ENCODE measurements at places on chromosomes 2 and 18. TPM values are rescaled to one million over a fixed set of nuclear protein-coding genes. Genes with fewer than 3 reads are reported as not detected.
A peak's percentile ranks its signal among the peaks of the same experiment; 100 is the strongest.

PAX8 gene
- 1.9 TPM for total RNA-seq

RPRM gene
- total RNA-seq = not detected

RAX gene
- not detected for total RNA-seq

RGPD3 gene
- 0.38 TPM for total RNA-seq

CHRNA1 gene
- total RNA-seq = 278 TPM

BCL11A gene
- total RNA-seq = not detected

CCBE1 gene
- total RNA-seq = 0.44 TPM

FOXD4L1 gene
- total RNA-seq = not detected

DNA sequence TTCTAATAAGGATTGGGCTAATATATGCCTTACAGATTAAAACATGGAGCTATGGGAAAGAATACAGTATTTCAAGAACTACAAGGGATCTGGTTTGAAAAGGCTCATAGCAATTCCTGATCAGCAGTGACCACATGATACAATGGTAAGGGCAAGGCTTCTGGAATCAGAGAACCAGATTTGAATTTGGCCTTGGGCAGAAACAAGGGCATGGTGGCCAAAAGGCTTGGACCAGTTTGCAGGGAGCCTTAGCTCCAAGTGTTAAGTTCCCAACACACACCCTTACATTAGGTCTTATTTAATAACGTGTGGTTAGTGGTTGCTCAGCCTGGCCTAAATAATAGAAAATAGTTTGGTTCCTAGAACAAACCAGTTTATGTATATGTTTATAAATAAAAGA is 87.7 kb downstream of the ZAP70 start:
- H3K27me3 ChIP-seq = no peaks in the 10 kb centered on the region
- H3K36me3 ChIP-seq = no peaks in the 10 kb centered on the region
- no peak overlapping the region for H3K4me3 ChIP-seq
- no peak overlapping the region for H3K27ac ChIP-seq
- no peak for DNase-seq

DNA sequence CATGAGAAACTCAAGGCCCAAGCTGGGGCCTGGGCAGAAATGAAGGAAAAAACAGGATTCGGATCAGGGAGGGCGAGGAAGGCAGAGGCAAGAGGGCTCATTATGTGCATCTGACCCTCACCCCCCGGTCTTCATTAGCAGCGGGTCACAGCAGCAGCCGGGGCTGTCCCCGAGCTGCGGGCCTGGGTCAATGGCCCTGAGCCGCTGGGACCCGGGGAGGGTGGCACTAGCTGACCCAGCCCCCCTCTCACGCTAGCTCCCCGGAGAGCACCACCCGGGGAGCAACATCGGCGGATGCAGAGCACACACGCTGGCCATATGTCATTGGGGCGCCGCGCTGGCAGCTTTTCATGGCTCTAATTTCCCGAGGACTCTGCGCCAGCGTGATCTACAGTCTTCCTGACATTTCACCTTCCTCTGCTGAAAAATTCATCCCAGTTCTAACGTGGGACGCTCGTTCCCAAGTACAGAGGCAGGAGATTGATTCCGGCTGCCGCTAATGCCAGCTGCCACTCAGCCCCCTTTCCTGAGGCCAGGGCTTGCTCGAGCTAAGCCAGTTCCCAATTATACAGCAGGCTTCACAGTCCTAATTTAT is 63.7 kb downstream of the EIPR1 start:
- DNase-seq = no peak
- H3K36me3 ChIP-seq = no peaks in the 10 kb centered on the region
- no peak overlapping the region for H3K4me3 ChIP-seq
- no peak overlapping the region for H3K27ac ChIP-seq

DNA sequence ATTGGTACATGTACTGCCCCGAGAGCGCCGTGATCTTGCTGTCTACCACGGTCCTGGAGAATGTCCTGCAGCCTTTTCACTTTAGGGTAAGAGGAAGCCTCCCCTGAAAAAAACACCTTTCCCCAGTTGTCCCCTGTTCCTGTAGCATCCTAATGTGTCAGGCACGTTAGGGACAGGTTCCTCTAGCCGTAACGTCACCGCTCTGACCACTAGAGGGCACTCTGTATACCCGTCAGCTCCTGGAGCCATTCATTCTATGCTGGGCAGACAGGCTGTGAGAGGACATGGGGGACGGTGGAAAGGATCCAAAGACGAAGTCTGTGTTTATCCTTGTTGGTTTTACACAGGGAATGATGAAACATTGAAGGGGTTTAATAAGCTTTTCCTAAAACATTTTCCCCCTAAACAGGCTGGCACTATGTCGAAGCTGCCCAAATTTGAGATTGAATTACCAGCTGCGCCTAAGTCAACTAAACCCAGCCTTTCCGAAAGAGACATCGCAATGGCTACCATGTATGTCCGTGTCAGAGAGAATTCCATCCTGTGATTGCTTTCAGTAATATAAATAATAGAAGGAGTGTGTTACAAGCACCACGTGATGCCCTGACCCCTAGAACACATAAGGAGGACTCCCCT is 12.7 kb downstream of the RMC1 start:
- DNase-seq = peak; percentile 22
- H3K27ac ChIP-seq = no peak overlapping the region
- no peaks in the 10 kb centered on the region for H3K4me1 ChIP-seq
- H3K27me3 ChIP-seq = no peaks in the 10 kb centered on the region

DNA sequence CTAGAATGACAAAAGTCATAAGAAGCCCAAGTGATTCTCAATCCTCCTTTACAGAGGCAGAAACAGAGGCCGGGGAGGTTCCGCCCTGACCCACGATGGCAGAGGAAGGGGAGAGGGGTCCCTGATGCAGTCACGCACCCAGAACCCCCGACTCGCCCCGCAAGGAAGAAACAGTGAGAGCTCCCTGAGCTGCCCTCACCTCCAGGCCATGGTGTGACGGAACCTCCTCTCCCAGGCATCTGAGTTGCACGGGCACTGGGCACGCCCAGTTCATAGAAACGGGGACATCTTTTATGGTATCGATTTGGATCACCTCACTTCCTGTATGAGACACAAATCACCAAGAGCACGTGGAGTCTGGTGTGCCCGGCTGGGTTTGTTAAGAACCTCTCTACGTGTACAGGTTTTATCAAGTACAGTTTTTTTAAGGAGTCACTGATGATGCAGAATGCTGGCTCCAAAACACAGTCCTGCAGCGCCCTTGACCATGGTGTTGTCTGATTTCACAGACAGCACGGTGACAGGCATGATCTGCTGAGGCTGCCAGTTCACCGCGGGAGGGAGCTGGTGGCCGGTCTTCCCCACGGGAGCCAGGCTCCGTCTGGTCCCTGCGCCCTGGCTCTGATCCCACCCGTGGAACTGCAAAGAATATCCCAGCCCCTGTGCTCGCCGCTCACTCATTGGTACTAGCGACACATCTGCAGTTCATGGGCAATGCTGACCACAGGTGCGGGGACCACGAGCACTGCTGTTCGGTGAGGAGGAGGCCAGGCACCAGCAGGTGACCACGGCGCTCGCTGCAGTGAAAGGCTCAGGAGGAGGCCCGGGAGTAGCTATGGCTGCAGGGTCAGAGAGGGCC is 35.6 kb downstream of the PXDN start:
- H3K27me3 ChIP-seq = no peaks in the 10 kb centered on the region
- H3K4me1 ChIP-seq = peaks cover 25% of the 10 kb centered on the region
- peak overlapping the region; percentile 72 for H3K27ac ChIP-seq
- H3K4me3 ChIP-seq = no peak overlapping the region
- no peak for DNase-seq

GRCh38 chr2:38146907-38147307 is 71.0 kb upstream of the CYP1B1 start:
- no peaks in the 10 kb centered on the region for H3K4me1 ChIP-seq
- H3K27me3 ChIP-seq = no peaks in the 10 kb centered on the region

DNA sequence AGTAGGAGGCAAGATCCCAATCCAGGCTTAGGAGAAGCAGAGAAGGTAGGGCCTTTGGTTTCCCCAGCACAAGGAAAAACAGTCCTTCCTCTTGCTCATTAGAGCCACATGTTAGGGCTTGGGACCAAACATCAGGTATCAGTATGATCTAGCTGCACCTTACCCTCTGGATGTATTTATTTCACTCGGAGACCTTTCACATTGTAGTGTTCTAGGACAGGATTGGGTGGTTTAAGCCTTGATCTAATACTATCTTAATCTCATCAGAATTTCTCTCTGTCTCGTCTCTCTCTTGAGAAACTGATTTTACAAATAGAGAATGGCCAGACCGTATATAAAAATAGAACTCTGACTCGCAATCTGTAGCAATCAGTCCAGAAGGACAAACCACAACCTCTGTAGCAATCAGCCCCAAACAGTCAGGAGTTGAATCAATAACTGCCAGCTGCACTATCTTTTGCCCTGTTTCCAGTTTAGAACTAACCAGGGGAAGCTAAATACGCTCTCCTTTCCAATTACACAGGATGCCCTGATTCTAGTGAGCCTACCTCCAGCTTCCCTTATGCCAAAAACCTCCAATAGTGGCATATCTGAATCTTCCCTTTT is 207.1 kb downstream of the TDRD15 start:
- H3K36me3 ChIP-seq = no peaks in the 10 kb centered on the region
- H3K27ac ChIP-seq = no peak overlapping the region
- no peak for DNase-seq
- no peaks in the 10 kb centered on the region for H3K27me3 ChIP-seq
- H3K4me1 ChIP-seq = no peaks in the 10 kb centered on the region
- H3K4me3 ChIP-seq = no peak overlapping the region

- no peaks in the 10 kb centered on the region for H3K27me3 ChIP-seq
- H3K36me3 ChIP-seq = no peaks in the 10 kb centered on the region
- H3K27ac ChIP-seq = no peak overlapping the region
- H3K4me1 ChIP-seq = no peaks in the 10 kb centered on the region
- no peak overlapping the region for H3K4me3 ChIP-seq
Observed at GRCh38 chr2:191806396-191806795, 40.5 kb downstream of the CAVIN2 start.

- peaks cover 2% of the 10 kb centered on the region for H3K4me1 ChIP-seq
- DNase-seq = no peak
- no peaks in the 10 kb centered on the region for H3K27me3 ChIP-seq
- no peaks in the 10 kb centered on the region for H3K36me3 ChIP-seq
- no peak overlapping the region for H3K4me3 ChIP-seq
- peak overlapping the region; percentile 59 for H3K27ac ChIP-seq
Observed at GRCh38 chr2:188984065-188984491, 9.9 kb downstream of the COL3A1 start.

GRCh38 chr2:10481055-10481665 is 33.0 kb upstream of the ODC1 start:
- no peak overlapping the region for H3K27ac ChIP-seq
- DNase-seq = no peak
- no peaks in the 10 kb centered on the region for H3K27me3 ChIP-seq
- no peaks in the 10 kb centered on the region for H3K36me3 ChIP-seq

DNA sequence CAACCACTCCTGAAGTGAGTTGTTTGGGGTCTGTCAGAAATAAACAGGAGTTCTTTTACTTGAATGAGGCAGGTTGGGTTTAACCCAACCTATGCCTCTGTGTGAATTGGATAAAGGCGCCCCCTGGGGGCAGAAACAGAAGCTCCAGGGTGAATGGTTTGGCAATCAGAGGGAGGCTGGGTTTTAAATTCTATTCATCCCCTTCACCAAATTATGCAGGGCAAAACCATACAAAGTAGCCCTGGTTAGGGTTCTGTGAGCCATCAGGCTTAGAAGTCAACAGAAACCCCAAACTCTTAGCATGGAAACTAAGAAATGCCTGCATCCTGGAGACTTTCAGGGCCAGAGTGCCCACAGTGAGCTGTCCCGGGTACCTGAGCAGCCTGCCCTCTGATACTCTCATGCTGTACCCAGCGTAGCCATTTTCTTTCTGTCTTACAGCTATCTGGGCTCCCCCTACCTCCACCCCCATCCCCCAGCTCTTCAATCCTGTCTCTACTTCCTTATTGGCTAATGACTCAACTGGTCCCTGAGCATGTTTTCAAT is 241.5 kb downstream of the ICOS start:
- no peaks in the 10 kb centered on the region for H3K36me3 ChIP-seq
- no peak overlapping the region for H3K27ac ChIP-seq
- H3K27me3 ChIP-seq = no peaks in the 10 kb centered on the region
- H3K4me3 ChIP-seq = no peak overlapping the region
- DNase-seq = no peak
- no peaks in the 10 kb centered on the region for H3K4me1 ChIP-seq

DNA sequence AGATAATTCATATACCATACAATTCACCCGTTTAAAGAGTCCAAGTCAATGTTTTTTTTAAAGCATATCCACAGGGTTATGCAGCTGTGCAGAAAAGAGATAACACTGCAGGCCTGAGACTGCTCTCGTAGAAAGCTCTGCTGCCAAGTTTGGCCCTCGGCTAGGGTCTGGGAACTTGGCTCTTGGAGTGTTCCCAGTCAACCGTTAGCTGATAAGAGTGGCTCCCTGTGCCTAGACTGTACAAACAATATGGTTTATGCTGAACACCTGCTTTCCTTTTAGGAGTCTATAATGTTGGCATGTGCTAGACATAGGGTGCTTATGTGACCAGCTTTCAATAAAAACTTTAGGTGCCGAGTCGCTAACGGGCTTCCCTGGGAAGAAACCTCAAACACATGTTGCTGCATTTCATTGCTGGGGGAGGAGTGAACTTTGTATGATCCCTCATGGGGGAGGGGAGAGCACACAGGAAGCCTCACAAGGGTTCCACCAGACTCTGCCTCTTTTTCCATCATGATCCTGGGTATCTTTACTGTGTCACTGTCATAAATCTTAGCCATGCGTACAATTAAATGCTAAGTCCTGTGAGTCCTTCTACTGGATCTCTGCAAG is 34.7 kb downstream of the RFX8 start:
- no peak for DNase-seq
- no peaks in the 10 kb centered on the region for H3K36me3 ChIP-seq
- no peak overlapping the region for H3K27ac ChIP-seq
- no peaks in the 10 kb centered on the region for H3K27me3 ChIP-seq
- no peak overlapping the region for H3K4me3 ChIP-seq
